ENCODE measurements at places on chromosomes 6 and 20.
A peak's percentile ranks its signal among the peaks of the same experiment; 100 is the strongest.

DNA sequence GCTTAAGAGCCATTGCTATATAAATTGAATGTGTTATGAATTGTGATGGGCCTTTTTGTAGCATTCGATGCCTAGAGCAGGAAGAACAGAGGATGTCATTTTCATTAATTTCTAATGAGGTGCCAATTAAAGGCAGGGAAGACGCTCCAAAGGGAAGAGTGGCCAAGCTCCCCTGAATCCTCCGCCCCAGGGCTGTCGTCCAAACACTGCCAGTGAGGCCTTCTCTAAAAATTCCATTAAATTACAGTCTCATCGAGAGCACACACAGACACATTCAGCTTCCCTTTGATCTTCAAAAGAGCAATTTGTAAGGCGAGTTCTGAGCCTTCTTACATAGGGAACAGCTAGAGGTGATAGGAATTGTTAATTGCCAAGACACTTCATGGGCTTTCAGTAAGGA lies 300.0 kb downstream of the ZFAND3 start:
- DNase-seq: peak; percentile 41

- no peak for DNase-seq
Measured at GRCh38 chr6:10481101-10481500, 40.0 kb upstream of the GCNT2 start.

GRCh38 chr6:7051780-7052442 lies 55.9 kb upstream of the RREB1 start:
- peak; percentile 86 for DNase-seq

DNA sequence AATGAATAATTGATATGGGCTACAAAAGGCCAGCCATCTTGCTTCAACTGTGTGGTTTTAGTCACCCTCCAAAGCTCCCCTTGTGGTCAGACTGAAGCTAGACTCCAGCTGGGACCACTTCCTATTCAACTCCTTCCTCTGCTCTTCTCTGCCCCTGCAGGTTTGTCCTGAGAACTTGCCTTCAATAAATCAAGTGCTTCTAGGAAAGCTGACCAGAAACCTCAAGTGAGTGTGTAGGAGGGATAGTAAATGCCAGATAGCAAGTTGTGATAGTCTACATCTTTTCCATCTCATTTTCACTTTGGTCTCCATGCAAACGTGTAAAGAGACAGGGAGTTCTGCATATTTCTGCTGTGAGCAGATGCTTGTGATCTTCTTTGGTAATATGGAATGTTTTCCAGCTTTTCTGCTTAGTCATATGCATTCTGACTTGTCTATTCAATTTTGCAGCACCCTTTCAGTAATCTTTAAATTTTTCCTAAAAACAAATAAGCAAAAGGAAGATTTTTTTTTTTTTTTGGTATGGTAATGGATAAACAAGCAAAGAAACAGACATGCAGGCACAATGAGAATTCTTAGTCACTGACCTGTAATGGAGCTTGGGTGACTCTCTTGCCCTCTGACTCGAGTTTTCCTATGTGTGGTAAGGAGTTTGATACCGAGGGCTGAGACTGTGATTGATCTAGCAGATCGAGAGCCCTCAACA lies 201.3 kb upstream of the BTBD3 start:
- DNase-seq: peak; percentile 76

GRCh38 chr6:1016329-1017302 lies 295.3 kb upstream of the FOXQ1 start:
- no peak for DNase-seq

DNA sequence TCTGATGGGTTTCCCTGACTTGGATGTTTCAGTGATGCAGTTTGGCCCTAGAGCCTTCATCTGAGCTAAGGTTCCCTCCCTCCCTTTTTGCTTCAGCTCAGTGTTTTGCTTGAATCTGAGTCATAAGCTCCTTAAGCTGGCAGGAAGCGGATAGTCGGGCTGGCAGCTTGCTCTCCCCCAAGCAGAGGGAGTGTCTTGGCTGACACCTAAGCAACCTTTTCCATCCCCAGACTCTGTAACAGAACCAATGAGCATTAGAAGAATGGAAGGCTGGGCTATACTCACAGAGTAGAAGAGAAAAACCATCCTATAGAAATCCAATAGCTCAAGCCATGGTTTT lies 98.3 kb downstream of the HAO1 start:
- no peak for DNase-seq

GRCh38 chr20:63471002-63471716 lies 1.3 kb downstream of the KCNQ2 start:
- no peak for DNase-seq

GRCh38 chr6:155580904-155581303 lies 125.3 kb upstream of the NOX3 start:
- DNase-seq: no peak

DNA sequence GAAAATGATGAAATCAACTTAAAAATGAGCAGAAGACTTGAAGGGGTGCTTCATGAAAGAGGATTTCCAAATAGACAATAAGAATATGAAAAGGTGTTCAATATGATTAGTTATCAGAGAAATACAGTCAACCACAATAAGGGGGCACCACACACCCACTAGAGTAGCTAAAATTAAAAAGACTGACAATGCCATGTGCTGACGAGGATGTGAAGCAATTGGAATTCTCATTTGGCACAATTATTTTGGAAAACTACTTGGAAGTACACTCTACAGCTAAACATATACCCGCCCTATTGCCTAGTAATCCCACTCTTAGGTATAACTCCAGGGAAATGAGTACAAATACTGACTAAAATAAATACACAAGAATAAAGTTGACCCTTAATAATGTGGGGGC lies 45.0 kb downstream of the MOCS1 start:
- no peak for DNase-seq

DNA sequence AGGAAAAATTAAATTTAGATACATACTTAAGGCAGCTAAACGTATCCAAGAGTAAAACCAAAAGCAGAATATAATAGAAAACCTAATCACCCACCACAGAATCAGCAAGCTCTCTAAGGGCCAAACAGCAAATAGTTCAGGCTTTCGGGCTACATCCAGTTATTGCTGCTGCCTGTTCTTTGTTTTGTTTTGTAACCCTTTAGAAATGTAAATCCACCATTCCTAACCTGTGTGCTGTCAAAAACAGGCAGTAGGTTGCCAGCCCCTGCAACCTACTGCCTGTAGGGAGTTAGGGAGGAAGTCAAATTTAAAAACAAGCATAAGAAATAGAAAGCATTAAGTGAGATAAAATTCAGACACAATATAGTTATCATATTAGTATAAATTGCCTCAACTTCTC lies 225.9 kb downstream of the PTPRT start:
- DNase-seq: peak; percentile 47

- DNase-seq: no peak
Measured at GRCh38 chr20:47863315-47863965, 78.2 kb upstream of the SULF2 start.

DNA sequence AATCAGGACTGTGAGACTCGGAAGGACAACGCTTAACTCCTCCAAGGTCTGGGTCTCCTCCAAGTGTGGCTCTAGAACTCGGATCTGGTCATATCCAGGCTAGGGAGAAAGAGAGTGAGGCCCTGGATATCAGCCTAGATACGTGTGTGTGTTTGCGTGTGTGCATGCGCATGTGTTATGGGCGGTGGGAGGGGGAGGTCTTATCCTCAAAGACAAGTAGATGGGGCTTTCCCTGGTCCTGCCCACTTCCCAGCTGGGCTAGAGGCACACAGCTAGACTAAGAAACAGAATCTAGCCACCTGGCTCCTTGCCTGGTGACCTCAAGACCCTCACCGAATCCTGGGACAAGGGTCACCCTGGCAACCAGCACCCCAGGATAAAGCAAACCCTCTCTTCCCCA lies 13.2 kb downstream of the CPNE5 start:
- DNase-seq: no peak
